ENCODE measurements at places on chromosomes 4 and X. TPM values are rescaled to one million over a fixed set of nuclear protein-coding genes. Genes with fewer than 3 reads are reported as not detected.

- DNase-seq, result no peak
These were observed 268.6 kb upstream of the IGFBP7 start for GRCh38 chr4:57378766-57379165.

DNA sequence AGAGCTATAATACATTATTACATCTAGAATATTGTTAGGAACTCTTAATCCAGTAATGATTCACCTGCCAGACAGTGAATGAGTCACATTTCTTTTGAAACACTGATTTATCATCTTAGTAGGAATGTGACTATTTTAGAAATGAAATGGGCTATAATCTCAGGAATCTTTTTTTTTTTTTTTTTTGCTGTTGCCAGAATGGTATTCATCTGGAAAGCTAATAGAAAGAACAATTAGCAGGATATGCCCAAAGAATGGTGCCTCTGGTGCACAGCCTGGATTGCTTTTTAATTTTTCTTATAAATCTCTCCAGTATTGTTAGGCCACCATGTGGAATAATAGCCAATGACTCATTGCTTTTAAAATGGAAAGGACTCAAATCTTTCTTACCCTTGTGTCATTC is 181.1 kb upstream of the SMIM31 start:
- no peak for DNase-seq

DNA sequence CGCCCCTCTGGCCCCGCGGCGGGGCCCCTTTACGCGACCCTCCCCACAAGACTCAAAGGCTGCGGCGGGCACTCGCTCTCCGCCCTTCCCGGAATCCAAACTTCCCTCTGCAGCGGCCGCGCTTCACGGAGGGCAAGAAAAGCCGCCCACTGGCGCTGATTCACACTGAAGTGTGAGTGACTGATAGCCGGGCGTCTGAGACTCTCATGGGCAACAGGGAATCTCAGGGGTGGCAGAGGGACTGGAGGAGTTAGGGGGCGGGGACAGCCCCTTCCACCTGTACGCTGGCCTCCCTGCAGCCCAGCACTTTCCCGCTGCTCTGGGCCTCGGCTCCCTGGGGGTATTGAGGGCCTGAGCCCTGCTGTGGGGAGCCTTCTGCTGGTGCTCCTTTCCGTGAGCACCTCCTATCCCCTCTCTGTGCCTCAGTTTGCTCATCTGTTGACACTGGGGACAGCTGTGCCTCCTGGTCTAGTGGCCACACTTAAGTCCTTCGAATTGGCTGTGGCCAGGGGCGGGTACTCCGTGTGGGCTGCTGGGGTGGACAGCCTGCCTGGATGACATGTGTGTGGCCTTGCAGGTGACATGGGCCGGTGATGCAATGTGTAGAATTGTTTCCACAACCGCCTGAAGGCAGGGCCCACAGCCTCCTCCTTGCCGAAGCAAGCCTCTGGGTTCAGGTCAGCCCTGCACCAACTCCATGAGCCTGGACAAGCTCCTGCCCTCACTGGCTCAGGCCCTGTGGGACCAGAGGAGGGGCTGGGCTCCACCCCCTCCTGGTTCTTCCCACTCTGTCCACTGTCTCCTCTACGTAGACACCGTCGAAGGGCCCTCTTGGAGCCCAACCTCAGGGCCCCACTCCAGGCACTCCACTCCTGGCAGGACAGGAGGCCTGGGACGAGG is 951 bp downstream of the SH3BP2 start:
- peak; percentile 20 for DNase-seq

DNA sequence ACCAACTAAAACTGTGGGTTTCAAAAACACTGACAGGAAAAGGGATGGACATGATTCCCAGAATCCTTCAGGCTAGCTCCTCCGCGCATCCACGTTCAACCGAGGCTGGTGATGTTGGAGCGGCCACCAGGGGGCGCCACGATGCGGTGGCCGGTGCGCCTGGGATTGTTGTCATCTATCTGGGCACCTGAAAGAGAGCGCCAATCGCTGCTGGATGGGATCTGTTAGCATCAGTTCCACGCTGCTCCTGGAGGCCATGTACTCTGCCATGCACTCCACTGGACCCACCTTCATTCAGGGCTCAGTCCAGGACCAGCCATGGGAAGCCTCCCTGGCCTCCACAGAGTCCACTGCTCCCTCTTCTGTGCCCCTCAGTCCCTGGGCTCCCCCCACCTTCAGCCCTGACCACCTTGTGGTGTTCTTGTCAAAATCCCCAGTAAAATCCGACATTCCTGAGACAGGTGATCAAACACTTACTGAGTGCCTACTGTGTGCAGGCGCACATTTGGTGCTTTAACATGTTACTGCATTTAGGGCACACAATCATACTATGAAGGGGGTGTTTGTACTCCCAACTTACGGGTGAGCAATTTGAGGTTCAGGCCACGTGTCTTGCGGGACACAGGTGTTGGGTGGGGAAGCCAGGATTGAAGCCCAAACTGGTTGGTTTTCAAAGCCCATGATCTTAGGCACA is 71.1 kb downstream of the CRMP1 start:
- no peak for DNase-seq

DNA sequence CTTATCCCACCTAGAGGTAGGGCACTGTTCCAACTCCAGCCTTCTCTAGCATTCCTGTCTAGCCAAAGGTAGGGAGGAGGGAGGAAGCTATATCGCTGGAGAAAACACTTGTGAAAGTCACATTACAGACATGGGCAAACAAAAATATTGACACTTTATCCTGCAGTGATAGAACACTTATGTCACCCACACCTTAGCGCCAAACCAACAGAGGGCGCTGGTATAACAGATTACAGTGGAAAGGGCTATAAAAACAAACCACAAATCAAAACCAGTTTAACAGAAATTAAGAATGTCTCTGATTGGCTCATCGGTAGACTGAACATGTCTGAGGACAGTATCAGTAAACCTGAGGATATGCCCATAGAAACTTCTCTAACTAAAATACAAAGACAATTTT is 451.3 kb downstream of the TLL1 start:
- no peak for DNase-seq

GRCh38 chr4:37400241-37400881 is 155.8 kb downstream of the NWD2 start:
- no peak for DNase-seq

DNA sequence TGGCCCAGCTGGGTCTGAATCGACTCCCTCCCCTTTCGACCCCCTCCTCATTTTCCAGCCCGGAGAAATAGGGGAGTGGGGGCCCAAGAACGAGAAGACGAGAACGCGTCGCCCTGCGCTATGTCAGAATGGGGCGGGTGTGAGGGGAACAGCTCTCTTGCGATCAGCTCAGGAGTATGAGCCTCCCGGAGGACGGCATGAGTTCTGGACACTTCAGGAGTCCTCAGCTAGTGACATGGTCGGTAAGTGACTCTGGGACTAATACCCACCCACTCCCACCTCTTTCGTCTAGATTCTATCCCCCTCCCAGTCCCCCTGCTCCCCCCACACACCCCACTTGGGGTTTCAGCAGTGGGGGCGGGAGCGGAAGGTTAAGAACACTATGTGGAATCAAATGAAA is 944 bp downstream of the KLF8 start:
- no peak for DNase-seq

DNA sequence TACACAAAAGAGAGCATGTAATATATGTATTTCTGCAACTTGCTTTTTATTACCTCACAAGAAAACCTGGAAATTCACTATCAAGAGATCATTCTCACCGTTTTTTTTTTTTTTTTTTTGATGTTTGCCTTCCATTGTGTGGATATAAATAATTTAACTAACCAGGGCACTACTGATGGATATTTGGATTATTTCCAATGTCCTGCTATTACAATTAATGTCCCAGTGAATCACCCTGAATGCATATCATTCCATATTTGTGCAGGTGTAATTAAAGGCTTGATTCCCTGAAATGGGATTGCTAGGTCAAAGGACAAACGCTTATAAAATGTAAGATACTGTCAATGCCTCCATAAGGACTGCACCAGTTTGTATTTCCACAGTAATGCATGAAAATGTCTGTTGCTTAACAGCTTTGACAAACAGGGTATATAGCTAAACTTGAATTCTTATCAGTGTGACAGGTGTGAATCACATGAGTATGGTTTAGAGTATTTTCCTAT is 87.8 kb downstream of the NCAPG start:
- DNase-seq, result no peak

GRCh38 chr4:38691251-38692008 is 27.4 kb downstream of the KLF3 start:
- DNase-seq, result no peak

GRCh38 chr4:73828956-73829355 is 7.5 kb upstream of the CXCL6 start:
- no peak for DNase-seq

GRCh38 chrX:112025753-112026152 is 56.8 kb downstream of the TRPC5 start:
- no peak for DNase-seq

DNA sequence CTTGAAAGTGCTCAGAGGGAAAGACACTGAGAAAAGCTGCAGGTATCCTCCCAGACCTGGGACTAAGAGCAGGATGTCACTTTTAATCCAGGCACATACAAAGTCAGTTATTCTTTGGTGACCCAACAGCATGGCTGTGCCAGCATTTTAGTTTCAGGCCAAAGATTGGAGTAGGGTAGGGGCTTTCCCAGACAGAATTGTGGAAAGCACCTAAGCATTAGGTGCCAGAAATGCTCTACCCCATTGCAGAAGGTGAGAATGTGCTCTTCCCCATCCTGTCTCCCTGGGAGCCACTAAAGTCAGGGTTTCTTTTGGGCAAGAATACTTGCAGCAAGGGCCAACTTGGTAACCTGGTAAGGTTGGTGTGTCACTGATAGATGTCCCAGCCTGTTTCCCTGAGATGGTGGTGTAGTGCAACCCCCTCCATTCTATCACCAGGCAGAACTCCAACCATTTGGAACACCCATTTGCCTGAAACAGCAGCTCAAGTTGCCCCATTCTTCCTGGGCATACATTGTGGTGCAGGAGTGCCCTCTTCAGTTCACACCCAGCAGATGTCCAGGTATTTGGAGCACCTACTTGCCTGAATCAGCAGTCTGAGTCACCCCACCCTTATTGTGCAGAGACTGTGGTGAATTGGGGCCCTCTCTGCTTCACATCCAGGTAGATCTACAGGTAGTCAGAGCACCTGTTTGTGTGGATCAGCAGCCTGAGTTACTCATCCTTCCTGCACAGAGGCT is 183.5 kb downstream of the ZC4H2 start:
- DNase-seq, result no peak

DNA sequence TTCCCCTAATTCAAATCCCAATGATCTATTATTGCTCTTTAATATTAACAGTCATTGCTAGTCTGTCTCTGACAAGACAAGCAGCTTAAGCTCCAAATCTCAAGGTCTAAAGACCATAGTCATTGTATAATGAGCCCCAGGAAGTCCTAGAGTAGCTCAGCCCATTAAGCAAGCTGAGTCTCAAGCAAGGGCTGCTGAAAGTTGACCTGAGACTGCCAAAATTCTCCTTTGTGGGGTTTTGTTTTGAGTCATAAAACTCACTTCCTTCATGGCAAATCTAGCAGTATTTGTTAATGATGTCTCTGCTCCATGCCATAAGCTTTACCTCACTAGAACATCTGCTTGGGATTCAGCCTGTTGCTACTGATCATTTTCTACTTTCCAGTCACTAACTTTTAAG is 313.2 kb downstream of the ANTXR2 start:
- DNase-seq, result no peak

NAP1L2 gene
- 5.4 TPM for total RNA-seq

CAMK2D gene
- total RNA-seq, result 40.1 TPM

PRR32 gene
- not detected for total RNA-seq

PLAC8 gene
- total RNA-seq, result 889 TPM

FAM9C gene
- total RNA-seq, result not detected

POF1B gene
- total RNA-seq, result not detected

GAGE12H gene
- total RNA-seq, result not detected

TMEM255A gene
- 0.66 TPM for total RNA-seq

LIMCH1 gene
- total RNA-seq, result not detected

ASB11 gene
- not detected for total RNA-seq
